AG09309 (cell line): ENCODE measurements at places on chromosomes 13 and 19.

DNA sequence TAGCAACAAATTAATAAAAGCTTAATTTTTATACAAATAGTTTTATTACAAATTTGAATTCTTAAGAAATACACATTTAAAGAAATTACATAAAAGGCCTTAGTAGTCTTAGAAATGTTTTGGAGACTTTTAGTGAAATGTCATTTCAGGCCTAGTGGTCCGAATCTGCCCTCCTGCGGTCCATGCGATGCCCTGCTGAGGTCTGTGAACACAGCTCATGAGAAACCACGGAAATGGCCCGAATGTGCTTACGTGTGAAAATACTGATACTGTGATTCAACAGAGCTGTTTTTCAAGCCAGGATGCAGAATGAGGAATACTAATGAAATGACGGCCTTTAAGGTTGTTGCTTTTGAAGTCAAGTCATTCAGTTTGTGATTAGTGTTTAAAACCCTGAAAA is 157.9 kb downstream of the COL4A1 start:
- DNase-seq, result peak; percentile 81

DNA sequence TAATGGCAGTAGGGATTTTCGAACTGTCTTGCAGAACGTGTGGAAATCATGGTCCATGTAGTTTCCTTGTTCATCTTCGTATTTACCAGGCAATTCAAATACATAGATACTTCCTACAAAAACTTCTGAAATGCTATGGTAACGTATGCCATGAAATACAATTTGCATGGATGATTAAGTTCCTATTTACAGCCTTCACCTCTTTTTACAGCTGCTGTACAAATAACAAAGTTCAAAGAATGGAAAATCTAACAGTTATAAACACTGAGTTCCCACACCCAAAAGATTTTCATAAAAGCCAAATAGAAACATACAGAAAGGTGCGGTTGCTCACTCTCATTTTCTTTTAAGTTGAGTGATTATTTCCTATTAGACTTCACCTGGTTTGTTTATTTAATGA is 115.8 kb upstream of the TNFSF11 start:
- DNase-seq, result no peak

- DNase-seq, result no peak
These were observed 107.5 kb upstream of the MBNL2 start for GRCh38 chr13:97114651-97115050.

DNA sequence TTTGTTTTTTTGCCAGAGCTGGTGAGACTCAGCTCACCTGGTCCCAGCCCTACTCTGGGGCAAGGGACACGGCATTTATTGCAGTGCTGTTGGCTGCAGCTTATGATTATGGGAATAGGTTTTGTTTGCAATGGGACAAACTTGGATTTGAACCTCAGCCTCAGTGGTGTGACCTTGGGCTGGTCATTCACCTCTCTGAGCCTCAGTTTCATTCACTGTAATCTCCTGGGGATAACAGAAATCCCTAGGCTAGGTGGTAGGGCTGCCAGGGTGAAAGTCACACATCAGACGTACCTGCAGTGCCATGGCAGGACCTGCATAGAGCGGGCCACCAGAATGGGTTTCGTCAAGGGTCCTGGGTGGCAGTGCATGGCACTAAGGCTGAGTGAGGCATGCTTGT is 73.7 kb upstream of the MEDAG start:
- no peak for DNase-seq

- DNase-seq, result no peak
These were observed 4.8 kb upstream of the ATF5 start for GRCh38 chr19:49924004-49924880.

DNA sequence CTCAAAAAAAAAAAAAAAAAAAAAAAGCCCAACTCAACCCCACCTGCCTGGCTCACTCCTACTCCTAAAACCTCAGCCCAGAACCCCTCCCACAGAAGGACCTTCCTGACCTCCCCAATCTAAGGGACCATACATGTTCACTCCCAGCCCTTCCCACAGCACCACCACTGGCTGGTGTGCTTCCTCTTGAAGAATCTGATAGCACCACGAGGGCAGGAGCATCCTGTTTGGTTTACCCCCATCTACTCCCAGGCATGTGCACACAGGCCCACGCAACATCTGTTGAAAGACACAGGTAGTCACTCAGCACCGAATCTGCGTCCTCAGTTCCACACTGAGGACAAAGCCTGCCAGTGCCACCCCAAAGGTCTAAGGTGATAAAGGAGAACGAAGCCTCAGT is 8.2 kb downstream of the LATS2 start:
- DNase-seq, result no peak

DNA sequence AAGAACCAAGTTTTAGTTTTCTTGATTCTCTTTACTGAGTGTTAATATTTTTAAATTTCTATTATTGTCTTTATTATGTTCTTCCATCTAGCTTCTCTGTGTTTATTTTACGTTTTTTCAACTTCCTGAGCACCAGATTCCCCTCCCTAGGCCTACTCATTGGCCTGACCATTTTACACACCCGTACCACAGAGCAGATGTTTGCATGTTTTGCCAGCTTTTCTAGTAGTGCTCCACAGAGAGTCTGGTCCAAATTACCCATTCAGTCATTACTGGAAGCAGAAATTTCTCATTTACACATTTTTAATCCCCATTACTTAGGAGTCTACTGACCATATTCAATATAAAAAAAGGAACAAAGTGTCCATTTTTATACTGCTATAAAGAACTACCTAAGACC is 66.9 kb downstream of the ING1 start:
- no peak for DNase-seq

GRCh38 chr13:46983881-46984280 is 87.0 kb upstream of the HTR2A start:
- DNase-seq, result no peak

DNA sequence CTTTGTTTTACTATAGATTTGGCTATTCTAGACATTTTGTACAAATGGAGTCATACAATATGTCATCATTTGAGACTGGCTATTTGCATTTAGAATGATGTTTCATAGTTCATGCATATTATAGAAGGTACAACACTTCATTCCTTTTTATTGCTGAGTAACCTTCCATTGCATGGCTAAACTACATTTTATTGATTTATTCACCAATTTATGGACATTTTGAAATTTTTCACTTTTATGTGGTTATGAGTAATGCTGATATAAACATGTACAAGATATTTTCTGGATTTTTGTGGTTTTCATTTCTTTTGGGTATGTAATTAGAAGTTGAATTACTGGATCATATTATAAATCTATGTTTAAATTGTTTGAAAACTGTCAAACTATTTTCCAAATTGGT is 710.3 kb upstream of the SLITRK5 start:
- no peak for DNase-seq

DNA sequence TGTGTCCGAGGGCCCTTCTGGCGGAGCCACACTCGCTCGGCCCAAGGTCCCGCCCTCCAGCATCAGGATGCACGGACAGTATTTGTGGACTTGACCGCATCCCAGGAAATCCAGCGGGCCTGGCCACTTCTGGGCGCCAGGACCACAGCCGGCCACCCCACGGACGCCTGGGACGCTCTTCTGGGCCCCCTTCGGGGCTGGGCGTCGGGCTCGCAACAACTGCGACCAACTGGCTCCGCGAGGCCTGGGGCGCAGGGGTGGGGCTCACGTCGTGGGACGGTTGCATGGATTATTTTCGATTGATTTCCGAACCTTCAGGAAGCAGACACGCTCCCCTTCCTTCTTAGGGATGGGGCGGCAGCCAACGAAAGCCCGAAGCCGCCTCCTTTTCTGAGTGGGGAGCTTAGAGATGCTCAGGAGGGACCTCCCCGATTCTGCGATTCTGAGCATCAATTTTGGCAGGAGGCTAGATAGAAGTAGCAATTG is 521 bp upstream of the NUP58 start:
- DNase-seq, result no peak

DNA sequence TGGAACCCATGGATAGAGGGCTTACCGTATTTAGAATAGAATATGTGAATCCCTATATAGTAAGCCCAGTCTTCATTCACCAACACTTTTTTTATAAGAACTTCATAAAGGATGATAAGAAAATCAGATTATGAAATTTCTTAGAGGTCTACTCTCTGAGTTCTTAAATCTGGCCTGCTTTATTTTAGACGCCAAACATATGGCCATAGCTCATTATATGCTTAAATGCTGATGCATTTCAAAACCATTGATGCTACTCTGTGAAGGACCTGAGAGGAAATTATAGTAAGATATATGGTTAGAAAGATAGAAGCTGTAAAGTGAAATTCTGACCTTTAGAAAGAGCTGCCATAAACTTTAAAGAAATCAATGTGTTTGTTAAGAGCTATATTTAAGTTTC is 38.3 kb downstream of the GPC6 start:
- no peak for DNase-seq

GRCh38 chr13:87622971-87623370 is 48.2 kb upstream of the SLITRK5 start:
- no peak for DNase-seq

- DNase-seq, result no peak
These were observed 47.9 kb downstream of the MICU2 start for GRCh38 chr13:21556051-21556450.

DNA sequence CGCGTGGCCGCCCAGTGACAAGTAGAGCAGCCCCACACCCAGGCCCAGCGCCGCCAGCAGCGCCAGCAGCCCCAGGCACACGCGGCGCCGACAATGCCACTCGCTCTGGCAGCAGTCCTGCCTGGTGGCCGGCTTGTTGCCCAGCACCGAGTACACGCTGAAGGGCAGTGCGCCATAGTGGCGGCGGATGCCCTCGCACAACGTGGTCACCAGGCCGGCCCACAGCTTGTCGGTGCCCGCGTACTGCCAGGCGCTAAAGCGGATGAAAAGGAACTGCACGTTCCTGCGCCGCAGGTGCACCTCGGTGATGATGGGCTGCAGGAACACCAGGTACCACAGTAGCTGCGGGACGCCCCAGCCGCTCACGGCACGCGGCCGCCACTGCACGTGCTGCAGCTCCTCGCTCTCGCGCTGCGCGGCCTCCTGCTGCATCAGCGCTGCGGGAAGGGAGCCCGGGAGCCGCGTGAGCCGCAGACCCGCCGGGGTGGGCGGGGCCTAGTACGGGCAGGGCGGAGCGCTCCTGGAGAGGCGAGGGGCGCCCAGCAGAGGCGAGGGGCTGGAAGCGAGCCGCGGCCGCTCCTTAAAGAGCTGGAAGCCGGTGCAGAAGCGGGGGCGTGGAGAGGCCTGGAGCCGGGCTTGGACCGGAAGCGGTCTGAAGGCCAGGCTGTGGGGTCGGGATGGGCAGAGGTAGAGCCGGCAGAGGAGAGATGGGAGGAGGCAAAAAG is 7.3 kb downstream of the NKPD1 start:
- no peak for DNase-seq

GRCh38 chr13:106530980-106531481 is 4.4 kb downstream of the EFNB2 start:
- DNase-seq, result no peak

- DNase-seq, result no peak
These were observed 169.5 kb upstream of the UBL3 start for GRCh38 chr13:30019648-30020626.

DNA sequence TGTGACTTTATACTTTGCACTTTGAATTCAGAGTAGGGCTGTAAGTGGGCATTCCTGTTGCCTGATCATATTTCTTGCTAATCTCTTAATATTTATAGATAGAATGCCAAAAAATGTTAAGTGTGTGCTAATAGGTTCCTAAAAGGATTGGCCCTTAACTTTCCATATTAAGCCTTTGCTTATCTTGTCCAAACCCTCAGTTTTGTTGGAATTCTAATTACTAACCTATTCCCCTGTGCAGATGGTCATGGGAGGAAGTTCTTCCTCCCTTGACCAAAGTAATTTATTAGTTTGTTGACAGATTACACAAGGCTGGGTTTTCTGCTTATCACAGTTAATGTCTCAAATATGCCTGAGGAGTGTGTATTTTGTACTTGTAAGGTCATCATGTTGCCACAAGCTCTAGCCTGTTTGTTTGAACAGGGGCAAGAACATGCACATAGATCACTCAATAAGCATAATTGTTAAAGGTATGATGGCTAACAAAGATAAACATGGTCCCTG is 541.1 kb upstream of the SPRY2 start:
- DNase-seq, result no peak

- DNase-seq, result peak; percentile 3
These were observed 16.2 kb upstream of the PRODH2 start for GRCh38 chr19:35828692-35829301.

GRCh38 chr19:42201489-42202289 is 15.8 kb downstream of the DEDD2 start:
- no peak for DNase-seq

DNA sequence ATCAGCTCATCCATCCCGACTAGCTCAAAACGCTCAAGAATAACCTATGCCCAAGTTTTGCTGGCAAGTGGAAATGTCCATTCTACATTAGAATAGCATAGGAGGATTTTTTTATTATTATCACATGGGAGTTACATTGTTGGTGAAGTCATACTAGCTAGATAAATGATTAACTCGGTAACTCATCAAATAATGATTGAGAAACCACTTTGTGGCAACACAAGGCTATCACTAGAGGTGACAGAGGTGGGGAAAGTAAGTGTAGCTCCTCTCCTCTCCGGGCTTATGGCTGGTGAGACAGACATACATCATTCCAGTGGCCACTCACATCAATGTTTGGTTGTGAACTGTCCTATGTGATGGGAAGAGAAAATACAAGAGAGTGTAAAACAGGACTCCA is 161.6 kb downstream of the ZIC5 start:
- DNase-seq, result no peak

DNA sequence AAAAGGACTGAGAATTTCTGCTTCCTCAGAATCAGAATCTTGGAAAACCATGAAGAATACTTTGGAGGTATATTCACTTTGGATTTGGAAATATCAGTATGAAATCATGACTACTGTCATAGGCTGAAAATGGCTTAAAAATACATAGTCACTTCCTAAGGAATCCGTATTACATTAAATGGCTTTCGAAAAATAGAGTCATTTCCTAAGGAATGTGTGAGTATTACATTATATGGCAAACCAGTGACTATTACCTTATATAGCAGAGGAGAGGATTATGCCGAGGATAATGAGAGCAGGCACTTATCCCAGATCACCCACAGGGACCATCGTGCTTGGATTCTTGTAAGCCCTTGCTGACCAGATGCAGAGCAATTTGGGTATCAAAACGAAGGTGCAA is 1471.8 kb downstream of the EFNB2 start:
- DNase-seq, result no peak

- DNase-seq, result no peak
These were observed 66.8 kb upstream of the MED4 start for GRCh38 chr13:48161530-48162179.

- DNase-seq, result no peak
These were observed 117.1 kb upstream of the USP29 start for GRCh38 chr19:57002710-57003109.

- no peak for DNase-seq
These were observed 265.0 kb downstream of the FGF14 start for GRCh38 chr13:102136735-102137296.

DNA sequence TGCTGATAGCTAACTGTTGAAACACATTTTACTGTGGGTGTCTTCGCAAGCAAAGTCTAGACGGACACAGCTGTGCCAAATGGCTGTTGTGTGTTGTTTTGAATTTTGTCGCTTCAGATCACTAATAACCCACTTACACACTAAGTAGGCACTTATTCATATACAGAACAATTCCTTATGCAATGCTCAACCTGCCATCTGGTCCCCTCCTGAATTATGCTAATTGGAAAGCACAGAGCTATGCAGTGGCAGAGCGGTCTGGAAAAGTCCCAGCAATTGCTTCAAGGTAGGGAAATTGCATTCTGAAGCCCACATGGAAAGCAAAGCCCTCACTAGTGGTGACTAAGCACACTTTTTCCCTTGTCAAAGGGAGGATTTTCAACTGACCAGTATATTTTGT is 69.9 kb downstream of the C13orf42 start:
- DNase-seq, result no peak
